Aorta (tissue), 5 donors: ENCODE measurements at places on chromosomes 7 and 10.
A peak's percentile ranks its signal among the peaks of the same experiment; 100 is the strongest.

DNA sequence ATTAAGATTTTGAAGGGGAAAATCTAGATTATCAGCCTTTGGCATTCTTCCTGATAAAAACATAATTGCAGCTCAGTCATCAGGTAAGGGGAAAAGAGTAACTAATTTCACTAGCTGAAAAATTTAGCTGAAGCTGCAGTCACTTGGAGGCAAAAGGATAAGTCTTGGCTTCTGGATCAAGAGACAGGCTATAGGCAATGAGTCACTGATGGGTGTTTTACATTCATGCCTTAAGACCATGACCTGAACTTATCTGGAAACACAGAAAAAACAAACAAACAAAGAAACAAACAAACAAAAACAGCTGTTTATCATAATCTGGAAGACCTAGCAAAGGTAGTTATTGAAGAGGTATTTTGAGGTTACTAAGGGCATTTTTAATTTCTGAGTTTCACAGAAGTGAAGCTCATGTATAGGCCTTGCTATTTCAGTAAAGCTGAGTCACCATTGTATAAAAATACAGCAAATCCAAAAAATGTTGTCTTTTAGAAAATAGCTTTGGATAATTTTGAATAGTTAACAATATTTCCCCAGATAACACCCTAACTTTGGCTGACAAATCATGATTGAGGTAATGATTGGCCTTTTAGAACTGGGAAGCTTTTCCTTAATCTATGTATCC is 40.3 kb downstream of the ZNF22 start:
- DNase-seq, result no peak

GRCh38 chr7:72028267-72028666 is 383.9 kb downstream of the CALN1 start:
- DNase-seq, result no peak

GRCh38 chr7:12524794-12525386 is 45.6 kb upstream of the SCIN start:
- no peak for DNase-seq

- no peak for DNase-seq
Observed at GRCh38 chr10:21423338-21423737, 102.1 kb downstream of the SKIDA1 start.

- DNase-seq, result no peak
Observed at GRCh38 chr7:127652333-127653248, 597 bp downstream of the SND1 start.

- no peak for DNase-seq
Observed at GRCh38 chr7:133830081-133830480, 297.1 kb upstream of the LRGUK start.

DNA sequence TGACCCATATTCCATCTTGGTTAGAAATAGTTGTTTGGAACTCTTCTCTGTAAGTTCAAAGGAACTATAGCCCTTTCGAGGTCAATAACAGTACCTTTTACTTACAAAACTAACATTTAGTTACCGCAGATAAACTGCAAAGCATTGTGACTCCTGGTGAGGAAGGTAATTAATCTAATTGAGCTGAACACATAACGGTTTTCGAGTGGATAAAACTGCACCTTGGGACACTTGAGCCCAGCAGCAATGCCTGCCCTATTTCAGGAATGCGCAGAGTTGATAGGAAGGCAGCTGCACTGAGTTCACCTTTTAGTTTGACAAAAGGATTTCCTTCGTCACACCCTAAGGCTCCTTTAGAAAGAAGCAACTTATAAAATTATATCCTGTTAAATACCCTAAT is 75.4 kb downstream of the JAZF1 start:
- DNase-seq, result no peak

- DNase-seq, result no peak
Observed at GRCh38 chr10:72563327-72563932, 62.4 kb downstream of the MICU1 start.

GRCh38 chr7:7869036-7869435 is 99.6 kb upstream of the GLCCI1 start:
- no peak for DNase-seq

DNA sequence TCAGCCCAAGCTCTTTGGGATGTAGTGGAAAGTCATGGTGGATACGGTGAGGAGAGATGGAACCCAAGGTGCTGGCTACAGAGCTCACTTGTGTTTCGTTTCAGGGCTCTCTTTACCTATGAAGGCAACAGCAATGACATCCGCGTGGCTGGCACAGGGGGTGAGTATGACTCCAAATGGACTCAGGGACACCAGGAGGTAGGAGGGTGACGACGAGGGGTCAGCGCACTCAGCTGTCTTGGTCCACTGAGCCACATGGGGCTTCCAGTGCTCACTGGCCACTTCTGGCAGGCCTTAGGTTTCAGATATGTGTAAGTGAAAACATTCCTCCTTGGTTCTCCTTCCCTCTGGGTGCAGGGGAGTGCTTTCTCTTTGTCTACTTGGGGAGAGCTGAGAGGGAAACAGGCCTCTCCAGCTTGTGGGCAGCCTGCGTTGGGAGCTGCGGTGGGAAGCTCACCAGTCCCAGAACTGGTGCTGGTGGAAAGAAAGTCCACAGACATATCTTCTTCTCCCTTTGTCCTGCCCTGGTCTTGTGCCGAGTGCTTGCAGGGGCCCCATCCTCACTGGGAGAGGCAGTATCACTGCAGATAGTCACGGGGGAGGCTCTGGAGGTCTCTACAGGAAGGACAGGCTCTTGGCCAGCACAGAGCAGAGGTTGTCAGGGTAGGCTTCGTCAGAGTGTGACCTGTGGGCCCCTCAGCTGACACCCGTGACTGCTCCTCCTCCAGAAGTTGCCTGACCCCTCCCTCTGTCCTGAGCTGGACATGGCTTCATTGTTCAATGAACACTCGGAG is 5.8 kb downstream of the DBNL start:
- DNase-seq, result no peak

GRCh38 chr7:117012284-117012683 is 59.0 kb downstream of the ST7 start:
- DNase-seq, result no peak

DNA sequence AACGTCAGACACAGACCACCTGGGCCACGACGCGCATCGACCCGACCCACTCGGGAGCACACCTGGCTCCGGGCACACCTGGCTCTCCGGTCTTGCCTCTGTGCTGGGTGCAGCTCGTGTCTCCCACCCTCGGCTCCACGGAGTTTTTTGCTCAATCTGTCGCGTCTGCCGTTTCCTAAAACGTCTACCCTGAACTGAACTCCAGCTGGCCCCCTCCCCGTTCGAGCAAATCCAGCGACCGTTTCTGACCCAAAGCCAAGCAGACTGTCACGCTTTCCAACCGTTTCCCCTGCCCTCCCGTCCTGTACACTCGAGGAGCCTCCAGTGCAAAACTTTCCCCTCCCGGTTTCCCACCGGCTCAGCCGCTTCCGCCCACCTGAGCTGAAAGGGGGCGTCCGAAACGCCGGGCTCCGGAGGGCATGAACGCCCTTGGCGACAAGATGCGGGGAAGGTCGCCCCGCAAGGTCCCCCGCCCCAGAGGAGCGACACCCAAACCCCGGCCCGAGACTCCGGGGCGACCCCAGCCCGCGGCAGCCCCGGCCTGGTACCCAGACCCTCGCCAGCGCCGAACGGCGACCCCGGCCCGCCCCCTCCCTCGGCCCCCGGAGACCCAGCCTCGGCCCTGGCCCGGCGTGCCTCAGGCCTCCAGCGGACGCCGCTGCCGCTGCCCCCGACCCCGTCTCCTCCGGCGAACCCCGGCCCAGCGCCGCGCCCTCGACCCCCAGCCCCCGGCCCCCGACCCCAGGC is 557 bp downstream of the CYTH3 start:
- peak; percentile 58 for DNase-seq

DNA sequence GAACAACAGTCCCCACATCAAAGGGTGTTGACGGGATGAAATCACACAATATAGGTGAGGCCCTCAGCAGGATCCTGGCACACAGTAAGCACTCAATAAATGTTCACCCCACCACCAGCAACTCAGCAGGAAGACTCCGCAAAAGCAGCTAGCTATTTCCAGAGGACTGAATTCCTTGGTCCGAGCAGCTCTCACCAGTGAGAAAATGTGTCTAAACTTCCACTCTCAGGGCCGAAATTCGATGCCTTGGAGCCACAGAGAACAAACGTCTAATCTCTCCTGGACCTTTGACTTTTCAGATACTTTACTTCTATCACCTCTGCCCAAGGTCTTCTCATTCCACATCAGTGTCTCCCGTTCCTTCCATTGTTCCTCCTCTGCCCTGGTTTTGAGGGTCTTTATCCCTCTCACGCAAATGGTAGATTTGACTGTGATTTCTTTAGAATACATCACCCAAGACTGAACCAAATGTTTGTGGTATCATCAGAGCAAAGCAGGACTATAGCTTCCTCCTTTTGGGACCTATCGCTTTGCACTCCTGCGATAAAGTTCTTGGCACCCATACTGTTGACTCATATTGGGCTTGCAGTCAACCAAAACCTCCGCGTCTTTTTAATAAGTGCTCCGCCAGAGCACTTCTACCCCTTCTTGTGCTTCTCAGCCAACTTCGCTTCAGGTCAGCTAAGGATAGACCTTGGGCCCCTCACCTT is 903 bp upstream of the NT5C2 start:
- no peak for DNase-seq

- no peak for DNase-seq
Observed at GRCh38 chr7:49718760-49719159, 54.7 kb upstream of the VWC2 start.

GRCh38 chr7:41568135-41568534 is 134.8 kb downstream of the INHBA start:
- no peak for DNase-seq

DNA sequence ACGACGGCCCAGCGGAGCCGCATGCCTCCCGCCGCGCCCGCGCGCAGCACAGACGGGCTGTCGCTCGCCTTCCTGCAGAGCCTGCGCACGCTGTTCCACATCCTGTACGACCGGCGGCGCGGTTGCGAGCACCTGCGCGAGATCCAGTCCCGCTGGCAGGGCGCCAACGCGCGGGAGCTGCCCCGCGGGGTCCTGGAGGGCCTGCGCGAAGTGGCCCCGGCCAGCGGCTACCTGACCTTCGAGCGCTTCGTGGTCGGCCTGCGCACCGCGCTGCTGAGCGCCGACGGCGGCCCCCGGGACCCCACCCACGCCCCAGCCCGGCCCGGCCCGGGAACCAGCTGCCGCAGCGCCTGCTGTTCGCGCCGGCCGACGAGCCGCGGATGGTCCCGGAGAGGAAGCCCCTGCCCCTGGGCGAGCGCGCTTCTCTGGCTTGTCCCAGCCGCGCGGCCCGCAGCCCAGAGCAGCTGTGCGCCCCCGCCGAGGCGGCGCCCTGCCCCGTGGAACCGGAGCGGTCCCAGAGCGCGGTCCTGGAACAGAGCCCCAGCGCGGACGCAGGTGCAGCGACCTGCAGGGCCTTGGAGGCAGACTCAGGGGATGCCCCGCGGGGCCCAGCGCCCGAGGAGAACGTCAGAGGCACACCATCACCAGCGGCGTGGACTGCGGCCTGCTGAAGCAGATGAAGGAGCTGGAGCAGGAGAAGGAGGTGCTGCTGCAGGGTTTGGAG is 25.3 kb upstream of the ZNF716 start:
- peak; percentile 69 for DNase-seq

GRCh38 chr7:17236603-17237002 is 61.8 kb upstream of the AHR start:
- DNase-seq, result no peak

- DNase-seq, result no peak
Observed at GRCh38 chr10:72709041-72709440, 17.1 kb downstream of the MCU start.

- no peak for DNase-seq
Observed at GRCh38 chr10:120941501-120941900, 90.3 kb downstream of the WDR11 start.

GRCh38 chr7:92697012-92697411 is 106.8 kb upstream of the FAM133B start:
- DNase-seq, result no peak

DNA sequence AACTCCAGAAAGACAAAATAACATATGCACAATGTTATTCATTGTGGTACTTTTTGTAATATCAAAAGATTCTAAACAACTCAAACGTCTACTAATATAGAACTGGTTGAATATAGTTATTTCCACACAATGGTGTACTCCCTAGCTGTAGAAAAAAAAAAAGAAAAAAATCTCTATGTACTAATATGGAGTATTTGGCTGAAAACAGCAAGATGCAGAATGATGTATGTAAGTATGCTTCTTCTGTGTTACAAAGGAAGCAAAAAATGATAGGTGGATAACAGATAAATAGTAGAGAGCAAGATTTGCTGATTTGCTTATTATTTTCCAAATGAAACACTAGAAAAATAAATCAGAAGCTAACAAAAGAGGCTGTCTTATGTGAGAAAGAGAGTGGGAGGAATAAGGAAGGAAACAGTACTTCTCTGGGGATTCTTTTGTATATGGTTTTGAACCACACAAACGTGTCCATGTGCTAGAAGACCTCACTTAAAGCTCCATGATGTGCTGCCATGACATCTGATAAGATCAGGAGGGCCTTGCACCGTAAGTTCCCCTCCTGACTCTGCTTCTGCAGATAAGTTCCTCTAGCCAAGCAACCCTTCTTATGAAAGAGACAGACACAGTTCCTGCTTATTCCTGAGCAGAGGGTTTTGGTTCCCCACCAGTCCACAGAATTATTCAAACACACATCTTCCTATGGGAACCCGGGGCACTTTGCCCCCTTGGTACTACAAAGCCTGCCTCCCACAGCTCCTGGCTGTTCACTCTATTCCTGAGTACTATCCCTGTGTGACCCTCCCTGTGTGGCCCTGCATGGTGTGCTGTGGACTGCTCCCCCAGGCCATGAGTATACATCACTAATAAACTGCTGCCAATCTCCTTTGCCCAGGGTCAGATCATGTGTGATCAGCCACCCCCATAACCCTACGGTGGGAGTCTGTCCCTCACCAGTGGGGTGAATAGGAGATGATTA is 159.1 kb downstream of the CCDC71L start:
- DNase-seq, result no peak

DNA sequence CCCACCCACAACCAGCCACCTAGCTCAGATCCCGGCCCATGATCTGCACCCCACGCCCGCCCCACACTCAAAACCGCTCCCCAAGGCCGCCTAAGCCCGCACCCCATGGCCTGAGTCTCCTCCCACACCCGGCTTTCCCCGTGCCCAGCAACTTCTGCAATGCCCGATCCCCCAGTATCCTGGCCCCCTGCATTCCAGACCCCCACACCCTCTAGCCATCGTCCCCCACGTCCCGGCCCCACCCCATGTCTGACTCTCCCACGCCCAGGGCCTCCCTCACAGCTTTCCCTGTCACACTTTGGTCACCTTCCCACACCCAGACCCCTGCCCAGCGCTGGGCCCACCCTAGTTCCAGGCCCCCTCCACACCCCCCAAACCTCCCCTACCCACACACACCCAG is 20.1 kb upstream of the FXYD4 start:
- no peak for DNase-seq

GRCh38 chr7:41206267-41206666 is 496.6 kb downstream of the INHBA start:
- no peak for DNase-seq

GRCh38 chr10:16586358-16587138 is 64.9 kb upstream of the C1QL3 start:
- DNase-seq, result no peak

GRCh38 chr10:68046642-68047041 is 28.4 kb downstream of the HERC4 start:
- no peak for DNase-seq

- no peak for DNase-seq
Observed at GRCh38 chr7:155713384-155713783, 68.9 kb downstream of the RBM33 start.

- no peak for DNase-seq
Observed at GRCh38 chr10:67618116-67618515, 77.9 kb downstream of the CTNNA3 start.

- DNase-seq, result no peak
Observed at GRCh38 chr7:140016540-140016939, 46.2 kb downstream of the PARP12 start.
